Heart left ventricle (tissue), 16 donors: ENCODE measurements at places on chromosomes 6 and 20. TPM values are rescaled to one million over a fixed set of nuclear protein-coding genes. Genes with fewer than 3 reads are reported as not detected.

DNA sequence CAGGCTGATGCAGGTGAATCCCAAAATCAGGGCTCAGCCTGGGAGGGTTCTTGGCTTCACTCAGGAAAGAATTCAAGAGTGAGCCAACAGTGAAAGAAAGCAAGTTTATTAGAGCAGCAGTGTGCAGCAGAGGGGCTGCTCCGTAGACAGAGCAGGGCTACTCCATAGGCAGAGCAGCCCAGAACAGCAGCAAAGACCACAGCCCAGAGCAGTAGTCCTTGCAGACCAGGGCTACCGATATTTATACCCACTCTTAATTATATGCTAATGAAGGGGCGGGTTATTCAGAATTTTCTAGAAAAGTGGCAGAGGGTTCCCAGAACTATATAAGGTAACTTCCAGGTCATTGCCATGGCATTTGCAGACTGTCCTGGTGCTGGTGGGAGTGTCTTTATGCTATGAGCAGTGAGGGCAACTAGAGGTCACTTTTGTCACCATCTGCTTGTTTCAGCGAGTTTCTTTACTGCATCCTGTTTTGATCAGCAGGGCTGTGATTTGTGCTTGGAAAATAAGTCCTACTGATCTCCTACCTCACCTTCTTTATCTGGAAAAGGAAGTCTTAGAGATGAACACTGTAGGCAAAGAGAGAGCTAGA lies 39.8 kb upstream of the PTPN1 start:
- no peak for DNase-seq
- H3K27me3 ChIP-seq, result no peaks in the 10 kb centered on the region
- H3K36me3 ChIP-seq, result no peaks in the 10 kb centered on the region
- H3K27ac ChIP-seq, result no peak overlapping the region
- H3K4me3 ChIP-seq, result no peak overlapping the region

DNA sequence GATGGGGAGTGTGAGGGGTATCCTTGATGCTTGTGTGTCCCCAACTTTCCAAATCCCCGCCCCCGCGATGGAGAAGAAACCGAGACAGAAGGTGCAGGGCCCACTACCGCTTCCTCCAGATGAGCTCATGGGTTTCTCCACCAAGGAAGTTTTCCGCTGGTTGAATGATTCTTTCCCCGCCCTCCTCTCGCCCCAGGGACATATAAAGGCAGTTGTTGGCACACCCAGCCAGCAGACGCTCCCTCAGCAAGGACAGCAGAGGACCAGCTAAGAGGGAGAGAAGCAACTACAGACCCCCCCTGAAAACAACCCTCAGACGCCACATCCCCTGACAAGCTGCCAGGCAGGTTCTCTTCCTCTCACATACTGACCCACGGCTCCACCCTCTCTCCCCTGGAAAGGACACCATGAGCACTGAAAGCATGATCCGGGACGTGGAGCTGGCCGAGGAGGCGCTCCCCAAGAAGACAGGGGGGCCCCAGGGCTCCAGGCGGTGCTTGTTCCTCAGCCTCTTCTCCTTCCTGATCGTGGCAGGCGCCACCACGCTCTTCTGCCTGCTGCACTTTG lies at the start of gene TNF:
TSS of gene TNF (plus strand) at position 231 of the 567 bp plus-strand sequence. CDS start at position 408, 177 bp downstream.
- DNase-seq, result peak; percentile 70
- no peaks in the 10 kb centered on the region for H3K4me1 ChIP-seq
- no peaks in the 10 kb centered on the region for H3K27me3 ChIP-seq

- H3K27me3 ChIP-seq, result no peaks in the 10 kb centered on the region
- no peak overlapping the region for H3K27ac ChIP-seq
- no peaks in the 10 kb centered on the region for H3K36me3 ChIP-seq
Observed at GRCh38 chr6:50305660-50306059, 255.9 kb upstream of the DEFB112 start.

DNA sequence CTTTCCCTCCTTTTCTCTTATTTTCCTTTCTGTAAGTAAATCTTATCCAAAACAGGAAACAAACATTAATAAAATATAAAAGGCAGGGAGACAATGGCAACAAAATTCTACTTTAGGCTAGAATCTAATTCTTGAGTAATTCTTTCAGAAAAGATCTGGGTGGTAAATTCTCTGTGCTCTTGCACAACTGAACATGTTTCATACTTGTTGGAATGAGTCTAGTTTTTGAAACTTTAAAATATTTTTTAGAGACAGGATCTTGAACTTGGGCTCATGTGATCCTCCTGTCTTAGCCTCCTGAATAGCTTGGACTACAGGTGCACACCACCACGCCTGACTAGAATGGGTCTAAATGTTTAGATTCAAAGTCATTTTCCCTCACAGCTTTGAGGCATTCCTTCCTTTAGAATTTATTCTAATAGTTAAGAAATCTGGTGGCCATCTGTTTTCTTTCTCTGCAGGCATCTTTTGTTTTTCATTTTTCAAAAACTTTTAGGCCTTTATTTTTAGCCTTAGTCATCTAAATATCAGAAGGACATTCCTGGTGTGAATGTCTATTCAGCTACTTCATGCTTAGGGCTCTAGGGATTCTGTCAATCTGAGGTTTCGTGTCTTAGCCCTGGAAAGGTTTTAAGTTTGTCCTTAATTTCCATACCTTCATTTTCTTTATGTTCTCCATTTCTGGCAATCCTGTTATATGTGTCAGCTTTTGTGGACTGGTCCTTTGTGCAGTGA lies 76.5 kb downstream of the CDKAL1 start:
- no peak overlapping the region for H3K27ac ChIP-seq
- no peaks in the 10 kb centered on the region for H3K36me3 ChIP-seq
- no peaks in the 10 kb centered on the region for H3K27me3 ChIP-seq
- no peak for DNase-seq
- no peak overlapping the region for H3K4me3 ChIP-seq
- H3K4me1 ChIP-seq, result no peaks in the 10 kb centered on the region

The PRRC2A gene
- 80.7 TPM for total RNA-seq

The GPX6 gene
- not detected for total RNA-seq

The RTF2 gene
- total RNA-seq, result 87.9 TPM
